ENCODE measurements at places on chromosomes 11 and 22. TPM values are rescaled to one million over a fixed set of nuclear protein-coding genes. Genes with fewer than 3 reads are reported as not detected.

DNA sequence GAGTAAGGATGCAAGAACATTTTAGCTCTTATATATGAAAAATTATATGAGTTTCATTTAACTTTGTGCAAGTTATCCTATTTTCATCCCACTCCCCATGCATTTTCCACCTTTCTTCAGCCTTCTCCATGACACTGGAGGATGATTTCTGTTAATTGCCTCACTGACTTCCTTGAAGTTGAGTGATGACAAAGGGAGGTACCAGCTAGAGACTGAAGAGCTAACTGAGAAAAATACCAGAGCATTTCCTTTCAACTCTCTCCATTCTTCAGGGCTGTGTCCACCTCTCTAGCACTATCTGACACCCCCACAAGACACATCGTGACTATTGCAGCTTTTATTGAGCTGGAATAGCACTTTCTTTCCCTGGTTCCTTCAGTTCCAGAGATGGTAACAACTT lies 711.6 kb upstream of the LRRC4C start:
- DNase-seq = no peak

- DNase-seq = no peak
These were observed 17.1 kb upstream of the ADORA2A start for GRCh38 chr22:24410110-24410856.

DNA sequence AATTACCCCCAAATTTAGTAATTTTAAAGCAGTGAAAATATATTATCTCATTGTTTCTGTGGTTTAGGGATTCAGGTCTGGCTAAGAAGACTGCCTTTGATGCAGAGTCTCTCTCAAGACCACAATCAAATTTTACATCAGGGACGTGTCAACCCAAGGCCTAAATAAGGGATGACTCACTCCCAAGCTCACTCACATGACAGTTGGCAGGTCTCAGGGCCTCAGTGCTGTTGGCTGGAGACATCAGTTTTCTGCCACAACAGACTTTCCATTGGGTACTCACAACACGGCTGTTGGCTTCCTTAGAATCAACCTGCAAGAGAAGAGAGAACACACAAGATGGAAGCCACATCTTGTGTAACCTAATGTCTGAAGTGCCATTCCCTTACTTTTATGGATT lies 377.3 kb downstream of the FAM181B start:
- DNase-seq = no peak

DNA sequence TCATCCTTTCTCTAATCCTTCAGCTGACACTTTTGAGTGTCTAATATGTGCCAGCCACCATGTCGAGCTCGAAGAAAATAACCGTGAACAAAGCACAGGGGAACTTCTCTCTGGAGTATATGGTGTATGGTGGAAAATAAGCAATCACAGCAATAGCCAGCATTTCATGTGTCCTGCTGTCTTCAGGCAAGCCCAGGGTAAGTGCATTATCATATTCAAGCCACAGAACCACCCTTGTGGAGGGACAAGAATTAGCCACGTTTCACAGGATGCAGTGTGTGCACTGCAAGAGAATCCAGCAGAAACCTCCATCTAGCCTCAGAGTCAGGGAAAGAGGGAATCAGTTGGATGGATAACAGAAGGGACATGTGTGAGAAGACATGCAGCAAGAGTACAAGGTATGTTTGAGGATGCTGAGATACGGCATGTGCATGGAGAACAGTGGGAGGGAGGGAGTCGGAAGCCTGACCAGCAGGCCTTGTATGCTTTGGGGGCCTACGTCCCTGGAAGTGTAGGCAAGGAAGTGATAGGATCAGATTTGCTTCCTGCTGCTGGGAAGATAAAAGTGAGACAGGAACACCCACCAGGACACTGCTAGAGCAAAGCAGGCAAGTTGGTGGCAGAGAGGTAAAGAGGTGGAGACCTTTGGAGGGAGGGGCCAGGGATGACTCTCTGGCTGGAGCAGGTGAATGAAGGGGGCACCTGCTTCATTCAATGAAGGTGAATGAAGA lies 14.7 kb upstream of the GNAZ start:
- DNase-seq = no peak

GRCh38 chr11:93921695-93922468 lies 71.5 kb upstream of the VSTM5 start:
- DNase-seq = peak; percentile 7

DNA sequence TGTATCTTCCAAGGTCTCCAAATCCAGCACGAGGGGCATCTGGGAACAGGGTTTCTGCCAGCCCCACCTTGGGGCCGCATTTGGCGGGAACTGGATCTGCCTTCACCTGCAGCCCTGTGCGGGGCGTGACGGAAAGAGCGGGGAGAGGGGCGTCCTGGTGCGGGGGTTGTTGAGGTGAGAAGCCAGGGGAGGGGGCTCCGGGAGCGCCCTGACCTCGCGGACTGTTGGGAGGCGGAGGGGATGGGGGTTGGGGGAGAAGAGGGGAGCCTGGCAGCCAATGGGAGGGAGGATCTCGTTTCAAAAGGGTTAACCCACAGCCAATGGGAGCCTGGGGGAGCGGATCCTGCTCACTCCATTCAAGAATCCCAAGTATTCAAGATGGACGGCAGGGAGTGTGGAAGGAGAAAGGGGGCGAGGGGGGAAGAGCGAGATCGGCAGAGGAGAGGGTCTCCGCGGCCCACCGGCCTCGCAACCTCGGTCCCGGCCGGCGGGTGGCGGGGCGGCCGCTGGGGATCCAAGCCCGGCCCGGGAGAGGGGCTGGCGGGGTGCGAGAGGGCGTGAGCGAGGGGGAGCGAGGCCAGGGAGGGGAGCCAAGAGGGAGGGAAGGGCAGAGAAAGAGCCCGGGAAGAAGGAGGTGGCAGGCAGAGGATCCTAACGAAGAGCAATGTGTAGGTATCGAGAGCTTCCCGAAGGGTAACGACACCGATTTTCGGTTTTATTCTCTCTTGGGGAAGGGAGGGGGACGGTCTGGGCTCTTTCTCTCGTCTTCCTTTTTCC lies 11.5 kb downstream of the YPEL4 start:
- DNase-seq = no peak

- peak; percentile 1 for DNase-seq
These were observed at the start of gene NCAM1 for GRCh38 chr11:112961146-112961668. TSS of gene NCAM1 (plus strand) at chr11:112961420.

DNA sequence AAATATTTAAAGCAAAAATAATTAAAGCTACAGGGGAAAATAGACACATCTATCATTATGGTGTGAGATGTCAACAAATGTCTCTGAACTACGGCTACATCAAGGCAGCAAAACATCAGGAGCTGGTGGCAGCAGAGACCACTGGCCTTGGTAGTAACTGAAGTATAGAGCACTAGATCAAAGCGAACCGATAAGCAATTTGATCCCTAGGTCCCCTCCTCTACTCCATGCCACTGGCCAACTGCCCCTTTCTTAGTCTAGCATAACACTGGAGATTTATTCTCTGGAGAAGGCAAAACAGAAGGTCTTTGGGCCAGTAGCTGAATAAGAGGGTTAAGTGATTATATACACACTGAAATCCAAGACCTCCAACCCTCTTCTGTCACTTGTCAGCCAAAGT lies 13.6 kb upstream of the RAB3IL1 start:
- DNase-seq = no peak

GRCh38 chr22:17845790-17846189 lies 71.5 kb upstream of the BID start:
- no peak for DNase-seq

DNA sequence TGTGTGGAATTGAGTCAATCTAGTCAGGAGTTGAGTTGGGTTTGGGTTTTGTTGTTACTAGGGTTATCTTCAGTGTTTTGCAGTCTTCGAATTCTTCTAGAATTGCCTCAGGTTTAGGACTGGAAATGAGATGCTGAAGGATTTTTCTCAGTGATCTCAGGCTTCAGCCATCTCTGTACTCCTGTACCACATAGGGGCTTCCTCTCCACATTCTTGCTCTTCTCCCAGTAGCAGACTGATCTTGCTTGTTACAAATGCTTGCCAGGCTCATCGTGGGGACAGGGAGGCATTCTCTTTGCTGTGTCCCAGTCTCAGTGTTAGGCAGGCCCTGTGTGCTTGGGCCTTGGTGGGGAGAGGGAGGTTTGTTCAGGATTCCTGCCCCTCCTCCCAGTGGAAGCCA lies 96.1 kb downstream of the LRRC32 start:
- DNase-seq = no peak

DNA sequence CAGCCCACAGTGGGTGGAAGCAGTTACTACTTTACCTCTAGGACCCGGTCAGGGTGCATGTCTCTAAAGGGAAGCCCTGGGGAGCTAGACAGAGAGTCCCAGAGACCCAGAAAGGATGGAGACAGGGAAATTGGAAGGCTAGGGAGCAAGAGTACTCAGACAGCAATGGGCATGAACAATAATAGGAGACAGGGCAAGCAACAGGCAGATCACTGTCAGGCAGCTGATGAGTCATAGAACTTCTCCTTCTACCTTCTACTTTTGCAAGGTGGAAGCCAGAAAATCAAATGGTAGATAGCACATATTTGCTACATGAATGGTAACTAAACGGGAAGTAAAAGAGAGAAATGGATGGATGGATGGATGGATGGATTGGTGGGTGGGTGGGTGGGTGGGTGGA lies 19.6 kb downstream of the CD5 start:
- no peak for DNase-seq

- no peak for DNase-seq
These were observed 125.7 kb downstream of the DYNC2H1 start for GRCh38 chr11:103234974-103235373.

DNA sequence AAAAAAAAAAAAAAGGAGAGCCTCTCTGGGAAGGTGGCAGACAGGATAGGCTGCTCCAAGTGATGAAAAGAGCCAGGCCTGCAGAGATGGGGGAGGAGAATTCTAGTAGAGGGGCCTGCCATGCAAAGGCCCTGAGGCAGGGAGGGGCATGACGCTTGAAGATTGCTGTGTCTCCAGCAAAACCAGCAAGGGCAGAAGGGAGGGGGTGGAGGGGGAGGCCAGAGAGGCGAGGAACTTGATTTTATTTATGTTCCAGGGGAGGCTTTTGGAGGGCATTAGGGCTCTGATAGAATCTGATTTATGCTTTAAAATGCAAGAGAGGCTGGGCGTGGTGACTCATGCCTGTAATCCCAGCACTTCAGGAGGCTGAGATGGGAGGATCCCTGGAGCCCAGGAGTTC lies 16.7 kb upstream of the PACSIN2 start:
- DNase-seq = no peak

DNA sequence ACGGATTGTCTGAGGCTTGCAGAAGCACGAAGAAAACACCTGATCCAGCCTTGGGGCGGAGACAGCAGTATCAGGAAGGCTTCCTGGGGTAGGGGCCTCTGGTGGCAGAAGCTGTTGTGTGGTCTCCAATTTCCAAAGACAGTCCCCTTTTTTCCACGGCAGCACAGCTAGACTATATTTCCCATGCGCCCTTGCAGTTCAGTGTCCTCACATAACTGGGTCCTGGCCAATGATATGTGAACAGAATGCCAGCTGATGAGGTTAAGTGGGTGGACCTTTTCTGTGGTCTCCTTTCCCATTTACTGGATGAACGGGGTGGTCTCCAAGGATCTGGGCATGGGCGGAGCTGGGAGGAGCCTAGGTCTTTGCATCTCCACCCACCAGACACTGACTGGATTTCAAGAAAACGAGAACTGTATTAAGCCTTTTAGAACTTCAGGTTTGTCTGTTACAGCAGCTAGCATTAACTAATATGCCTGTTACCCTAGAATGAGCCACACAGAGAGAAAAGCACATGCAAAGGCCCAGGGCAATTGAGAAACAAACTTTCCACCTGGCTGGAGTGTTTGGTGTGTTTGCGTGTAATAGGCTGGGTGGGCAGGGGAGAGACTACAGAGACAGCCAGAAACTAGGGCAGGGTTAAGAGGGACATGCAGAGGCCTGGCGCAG lies 6.2 kb downstream of the GAL3ST1 start:
- DNase-seq = no peak

- DNase-seq = no peak
These were observed 31.5 kb downstream of the PARVG start for GRCh38 chr22:44211946-44212930.

DNA sequence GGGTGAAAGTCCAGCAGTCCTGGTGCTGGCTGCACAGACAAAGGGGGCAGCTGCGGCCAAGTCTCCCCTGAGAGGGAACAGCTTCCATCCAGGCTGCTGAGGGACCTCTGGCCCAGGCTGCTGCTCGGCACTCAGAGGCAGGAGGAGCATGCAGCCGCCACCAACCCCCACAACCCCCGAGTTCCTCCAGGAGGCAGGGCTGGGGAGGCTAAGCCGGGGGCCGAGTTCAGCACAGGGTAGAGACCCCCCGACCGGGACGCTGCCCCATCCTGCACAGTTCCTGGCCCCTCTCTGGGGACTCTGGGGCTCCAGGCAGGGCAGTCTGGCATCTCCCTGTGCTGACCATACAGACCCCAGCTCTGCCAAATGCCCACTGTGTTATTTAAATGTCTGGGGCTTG lies 20.2 kb downstream of the IGSF9B start:
- no peak for DNase-seq

DNA sequence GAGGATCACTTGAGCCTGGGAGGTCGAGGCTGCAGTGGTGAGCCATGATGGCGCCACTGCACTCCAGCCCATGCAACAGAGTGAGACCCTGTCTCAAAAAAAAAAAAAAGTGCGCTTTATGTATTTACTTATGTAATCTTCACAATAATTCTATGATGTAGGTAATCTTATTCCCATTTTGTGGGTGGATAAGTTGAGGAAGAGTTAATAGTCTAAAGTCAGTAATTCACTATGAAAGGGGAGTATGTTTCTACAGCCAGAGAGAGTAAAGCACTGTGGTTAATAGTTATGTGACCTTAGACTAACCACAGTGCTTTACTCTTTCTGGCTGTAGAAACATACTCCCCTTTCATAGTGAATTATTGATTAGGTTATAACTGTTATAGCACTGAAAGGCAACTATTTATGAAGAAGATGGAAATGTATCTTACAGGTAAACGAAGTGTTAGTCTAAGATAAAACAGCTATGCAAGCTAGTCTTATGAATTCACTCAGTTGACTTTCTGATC lies 11.9 kb downstream of the CTR9 start:
- DNase-seq = no peak

- DNase-seq = no peak
These were observed 8.9 kb downstream of the RELT start for GRCh38 chr11:73384872-73385689.

GRCh38 chr11:12626616-12627015 lies 47.6 kb upstream of the TEAD1 start:
- no peak for DNase-seq

DNA sequence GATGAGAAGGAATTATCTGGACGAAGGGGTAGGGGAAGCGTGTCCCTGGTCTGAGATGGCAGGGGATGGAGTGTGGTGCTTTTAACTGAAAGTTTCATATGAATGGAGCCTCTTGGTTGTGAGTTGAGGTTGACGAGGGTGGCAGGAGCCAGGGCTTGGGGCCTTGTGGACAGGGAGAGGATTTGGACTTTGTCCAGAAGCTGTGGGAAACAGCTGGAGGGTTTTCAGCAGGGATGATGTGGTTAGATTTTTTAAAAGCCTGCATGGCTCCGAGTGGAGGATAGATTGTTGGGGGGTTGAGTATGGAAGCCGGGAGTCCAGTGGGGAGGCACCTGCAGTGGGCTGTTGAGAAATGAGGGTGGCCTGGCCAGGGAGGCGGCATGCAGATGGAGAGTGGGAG lies 24.8 kb downstream of the MYO7A start:
- DNase-seq = no peak

Gene KRTAP5-2
- not detected for total RNA-seq

Gene LRP4
- total RNA-seq = 0.15 TPM

Gene P2RX3
- total RNA-seq = not detected

Gene HTATIP2
- total RNA-seq = 43.9 TPM

Gene KCNK4
- total RNA-seq = 0.29 TPM

Gene SCGB1C1
- total RNA-seq = not detected

Gene DBX1
- total RNA-seq = not detected

Gene OR4C16
- total RNA-seq = not detected

Gene MED19
- 14.9 TPM for total RNA-seq
